ENCODE measurements at places on chromosomes 7 and 10.

DNA sequence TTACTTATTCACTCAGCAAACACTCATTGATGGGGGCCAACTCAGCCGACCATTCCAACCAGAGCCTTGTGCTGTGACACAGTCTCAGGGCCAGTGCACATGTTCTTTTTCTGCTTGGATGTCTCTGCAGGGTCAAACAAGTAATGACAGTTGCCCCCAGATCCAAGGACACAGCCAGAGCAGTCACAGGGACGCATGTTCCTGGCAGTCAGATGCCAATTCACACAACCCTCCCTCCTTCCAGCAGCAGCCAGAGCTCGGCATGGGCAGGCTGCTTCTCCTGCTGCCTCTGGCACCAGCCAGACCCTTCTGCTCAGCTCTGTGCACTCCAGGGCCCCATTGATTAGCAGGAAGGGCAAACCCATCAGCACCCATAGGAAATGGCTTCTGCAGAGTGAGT lies 20.3 kb downstream of the DRGX start:
- no peak for DNase-seq

DNA sequence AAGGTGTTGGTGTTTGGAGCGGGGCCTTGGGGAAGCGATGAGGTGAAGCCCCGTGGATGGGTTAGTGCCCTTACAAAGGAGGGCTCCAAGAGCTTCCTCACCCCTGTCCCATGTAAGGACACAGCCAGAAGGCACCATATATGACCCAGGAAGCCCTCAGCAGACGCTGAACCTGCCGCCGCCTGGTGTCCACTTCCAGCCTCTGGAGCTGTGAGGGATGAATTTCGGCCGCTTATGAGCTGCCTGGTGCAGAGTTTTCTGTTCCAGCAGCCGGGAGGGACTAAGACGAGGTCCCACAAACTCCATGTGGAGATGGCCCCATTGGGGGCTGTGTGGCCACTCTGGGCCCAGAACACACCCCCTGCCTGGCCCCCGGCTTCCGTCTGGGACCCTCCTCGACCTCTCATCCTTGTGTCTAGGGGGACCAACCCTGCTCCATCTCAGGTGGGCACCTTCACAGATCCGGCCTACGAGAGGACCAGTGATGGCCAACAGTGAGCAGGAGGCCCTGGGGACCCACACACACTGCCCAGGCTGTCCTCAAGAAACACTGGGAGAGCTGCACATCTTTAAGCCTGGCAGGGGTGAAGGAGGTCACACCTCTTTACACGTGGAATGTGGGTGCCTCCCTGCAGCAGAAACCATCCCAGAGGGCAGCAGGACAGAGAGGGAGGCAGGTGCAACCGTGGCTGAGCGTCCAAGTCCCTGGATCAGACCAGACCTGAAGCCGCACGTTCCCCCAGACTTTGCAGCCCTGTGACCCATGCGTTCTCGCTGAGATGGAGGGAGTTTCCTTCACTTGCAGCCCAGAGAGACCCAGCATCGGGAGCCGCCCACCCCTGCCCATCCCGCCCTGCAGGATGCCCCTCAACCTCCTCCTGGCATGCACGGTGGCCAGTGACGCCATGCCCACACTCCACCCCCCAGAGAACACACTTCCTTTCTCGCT lies 96.1 kb downstream of the PDGFA start:
- no peak for DNase-seq

- DNase-seq: no peak
These were observed 386.7 kb upstream of the NPVF start for GRCh38 chr7:25615003-25615402.

GRCh38 chr7:103637726-103638125 lies 191.7 kb upstream of the SLC26A5 start:
- DNase-seq: no peak

- no peak for DNase-seq
These were observed 1.7 kb downstream of the DPY19L1 start for GRCh38 chr7:35035511-35035961.

GRCh38 chr7:148997497-148997896 lies 30.8 kb downstream of the PDIA4 start:
- DNase-seq: no peak

GRCh38 chr10:77228559-77228958 lies 409.0 kb downstream of the KCNMA1 start:
- no peak for DNase-seq
